ENCODE measurements at places on chromosomes 1 and 21.

DNA sequence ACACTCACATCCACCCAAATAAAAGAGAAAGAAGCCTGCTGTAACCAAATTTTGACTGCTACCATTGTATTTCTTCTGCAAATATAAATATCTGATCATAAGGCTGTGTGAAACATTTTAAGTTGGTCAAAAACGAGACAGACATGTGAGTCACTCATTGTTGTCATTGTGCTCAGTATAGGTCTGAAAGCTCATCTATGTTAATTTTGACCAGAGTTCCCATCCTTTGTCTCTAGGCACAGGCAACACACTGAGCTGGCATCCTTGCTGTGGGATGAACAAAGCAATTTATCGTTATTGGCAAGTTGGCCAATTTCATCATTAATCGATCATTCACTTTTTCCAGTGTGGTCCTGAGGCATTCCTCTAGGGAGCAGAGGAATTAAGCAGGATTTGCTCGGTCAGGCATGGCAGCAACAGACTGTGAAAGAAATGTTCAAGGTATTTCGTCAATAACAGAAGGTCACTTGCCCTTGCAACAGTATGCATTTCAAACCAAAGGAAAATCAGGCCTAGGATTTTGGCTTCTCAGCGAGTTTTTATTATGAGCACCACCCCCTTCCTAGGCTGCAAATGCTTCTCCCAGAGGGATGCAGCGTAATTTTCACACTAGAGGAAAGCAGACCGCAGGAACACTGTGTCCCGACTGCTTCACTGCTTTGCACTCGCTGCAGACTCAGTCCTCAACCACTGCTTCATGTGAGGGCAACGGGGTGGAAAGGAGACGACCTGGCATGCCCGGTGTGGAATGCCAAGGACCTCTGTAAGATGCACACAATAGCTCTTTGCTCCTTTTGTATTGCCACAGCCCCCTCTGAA is 87.9 kb upstream of the SMYD2 start:
- DNase-seq = no peak

DNA sequence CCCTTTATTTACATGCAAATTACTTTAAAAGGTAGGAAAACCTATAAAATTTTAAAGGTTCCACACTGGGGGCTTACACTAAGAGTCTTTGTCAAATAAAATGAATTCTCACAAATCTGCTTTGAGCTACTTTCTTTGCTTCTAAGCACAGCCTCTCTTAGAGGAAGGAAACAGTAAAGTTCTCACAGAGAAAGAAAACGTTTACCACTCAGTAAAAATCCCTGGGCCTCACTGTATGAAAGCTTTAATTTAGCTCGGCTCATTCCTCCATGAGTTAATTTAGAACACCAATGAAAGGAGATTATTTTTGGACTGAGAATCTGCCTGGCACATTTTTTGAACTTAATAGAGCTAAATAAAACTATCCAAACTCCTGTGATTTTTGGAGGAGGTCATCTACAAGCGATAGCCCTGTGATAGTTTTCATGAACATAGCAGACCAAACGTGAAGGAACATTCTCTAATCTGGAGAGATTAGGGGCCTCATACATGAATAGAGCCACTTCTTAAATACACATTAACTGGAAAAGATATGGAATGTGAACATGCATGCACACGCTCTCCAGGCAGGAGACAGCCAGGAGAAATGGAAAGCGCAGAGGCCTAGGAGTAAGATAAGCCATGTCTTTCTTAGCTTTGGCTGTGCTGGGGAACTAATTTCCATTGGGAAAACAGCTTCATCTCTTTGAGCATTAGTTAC is 32.8 kb downstream of the PRRX1 start:
- no peak for DNase-seq

DNA sequence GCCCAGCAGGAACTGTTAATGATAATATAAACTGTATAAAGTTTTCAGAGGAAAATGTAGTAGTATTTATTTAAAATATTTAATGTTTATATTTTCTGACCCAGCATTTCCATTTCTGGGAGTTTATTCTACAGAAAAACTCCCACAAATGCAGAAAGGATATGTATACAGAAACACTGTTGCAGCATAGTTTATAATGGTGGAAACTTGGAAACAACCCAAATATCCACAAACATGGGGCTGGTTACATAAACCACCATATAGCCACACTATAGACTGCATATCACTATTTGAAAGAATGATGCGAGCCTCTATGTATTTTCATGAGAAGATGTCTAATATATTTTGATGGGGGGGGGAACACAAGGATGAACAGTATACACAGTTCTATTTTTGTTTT is 31.5 kb upstream of the KCNN3 start:
- no peak for DNase-seq

GRCh38 chr1:77825131-77825709 is 45.8 kb downstream of the MIGA1 start:
- DNase-seq = no peak

- no peak for DNase-seq
Measured at GRCh38 chr1:117635805-117636204, 30.0 kb downstream of the TENT5C start.

DNA sequence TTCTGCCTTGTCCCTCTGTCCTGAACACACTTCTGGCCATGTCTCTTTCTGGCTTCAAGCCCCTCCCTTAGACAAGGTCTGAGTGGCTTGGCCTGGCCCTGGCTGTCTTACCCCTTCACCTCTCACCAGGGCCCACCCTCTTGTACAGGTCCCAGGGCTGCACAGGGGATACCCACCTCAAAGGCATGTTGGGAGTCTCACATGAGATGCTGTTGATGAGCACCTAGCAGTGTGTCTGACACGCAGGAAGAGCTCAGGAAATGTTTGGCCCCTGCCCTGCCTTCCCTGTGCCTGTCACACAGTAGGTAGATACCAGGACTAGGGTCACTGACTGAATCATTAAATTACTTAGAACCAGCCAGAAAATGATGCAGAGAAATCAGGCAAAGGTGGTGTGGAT is 16.6 kb downstream of the ZNF362 start:
- DNase-seq = no peak

GRCh38 chr21:44598061-44598460 is 2.3 kb upstream of the KRTAP10-7 start:
- DNase-seq = no peak
